ENCODE measurements at places on chromosomes 5 and 9.

DNA sequence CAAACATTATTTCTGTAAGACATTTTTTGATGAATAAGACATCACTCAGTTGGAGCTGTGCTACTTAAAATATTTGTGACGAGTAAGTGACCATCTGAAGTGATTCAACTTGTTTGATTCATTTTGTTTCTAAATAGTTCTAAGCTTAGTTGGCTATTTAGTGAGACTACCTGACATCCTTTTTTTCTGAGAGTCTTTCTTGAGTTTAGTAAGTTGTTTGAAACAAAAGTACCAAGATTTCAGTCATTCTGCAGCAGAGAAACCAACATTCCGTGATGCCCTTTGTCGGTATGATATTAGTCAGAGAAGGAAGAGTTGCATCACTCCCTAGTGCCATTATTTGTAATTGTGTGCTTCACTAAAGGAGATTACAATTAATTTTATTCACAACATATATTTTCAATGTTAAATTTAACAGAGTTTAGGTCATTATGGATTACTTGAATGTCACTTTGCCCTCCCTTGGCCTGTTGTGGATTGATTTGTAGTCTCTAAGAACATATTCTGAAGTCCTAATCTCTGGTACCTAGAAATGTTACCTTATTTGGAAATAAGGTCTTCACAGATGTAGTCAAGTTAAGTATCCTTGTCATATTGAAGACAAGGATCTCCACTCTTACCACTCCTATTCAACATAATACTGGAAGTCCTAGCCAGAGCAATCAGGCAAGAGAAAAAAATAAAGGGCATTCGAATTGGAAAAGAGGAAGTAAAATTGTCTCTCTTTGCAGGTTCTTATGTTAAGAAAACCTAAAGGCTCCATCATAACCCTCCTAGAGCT, 212.2 kb downstream of the PCSK1 start:
- peak; percentile 76 for DNase-seq

GRCh38 chr5:77449277-77449676, 42.8 kb downstream of the WDR41 start:
- no peak for DNase-seq

DNA sequence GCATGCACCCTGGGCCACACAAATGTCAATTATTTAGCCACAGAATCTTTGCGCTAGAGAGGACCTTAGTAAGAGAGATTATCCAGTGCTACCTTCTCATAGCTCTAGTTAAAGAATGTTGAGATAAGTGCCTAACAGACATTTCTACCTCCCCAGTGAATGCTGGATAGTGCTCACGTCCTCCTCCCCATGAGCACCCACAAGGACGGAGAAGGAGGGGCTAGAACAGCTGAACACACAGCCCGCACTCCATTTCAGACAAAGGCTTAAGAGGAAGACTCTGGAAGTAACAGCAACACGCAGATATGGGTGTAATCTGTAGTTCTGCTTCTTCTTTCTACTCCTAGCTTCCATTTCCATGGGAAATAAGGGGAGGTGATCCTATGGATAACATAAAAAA, 120.5 kb downstream of the FEM1C start:
- no peak for DNase-seq

GRCh38 chr9:81596679-81597418, 92.5 kb downstream of the TLE1 start:
- DNase-seq = peak; percentile 38

DNA sequence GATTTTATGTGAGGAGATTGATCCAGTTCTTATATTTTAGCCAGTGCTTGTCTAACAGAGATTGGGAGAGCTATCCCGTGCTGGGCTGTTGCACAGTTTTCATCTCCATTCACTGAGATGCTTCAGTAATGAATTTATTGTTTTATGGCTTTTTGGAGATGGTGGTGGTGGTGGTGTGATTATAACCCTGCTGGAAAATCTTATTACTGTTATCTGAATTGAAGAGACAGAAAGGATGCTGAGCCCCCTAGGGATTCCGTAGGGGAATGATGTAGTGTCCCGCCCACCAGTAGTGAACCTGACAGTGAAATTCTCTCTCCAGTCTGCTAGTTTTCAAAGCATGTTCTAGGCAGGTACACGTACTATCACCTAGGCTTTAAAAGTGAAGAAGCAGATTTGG, 1.9 kb downstream of the RAI14 start:
- DNase-seq = peak; percentile 47

- DNase-seq = peak; percentile 57
Measured at GRCh38 chr5:55440188-55440646, 94.5 kb downstream of the PLPP1 start.

GRCh38 chr5:66628561-66628960, 32.4 kb downstream of the MAST4 start:
- no peak for DNase-seq

DNA sequence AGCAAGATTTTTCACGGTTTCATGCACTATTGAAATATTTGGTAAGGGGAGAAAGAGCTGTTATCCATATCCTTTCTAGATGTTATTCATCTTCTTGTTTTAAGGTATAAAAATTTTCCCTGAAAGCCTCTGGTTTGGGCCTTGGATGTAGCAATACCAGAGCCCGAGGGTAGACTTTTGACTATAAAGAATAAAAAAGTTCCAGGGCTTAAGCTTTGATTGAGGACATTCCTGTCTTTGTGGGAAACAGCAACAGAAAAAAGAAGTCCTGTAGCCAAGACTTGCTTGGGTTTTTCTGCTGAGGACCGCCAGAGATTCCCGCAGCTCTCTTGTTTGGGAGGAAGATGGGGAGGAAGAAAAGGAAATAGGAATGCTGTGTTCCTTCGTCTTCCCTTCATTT, 440.0 kb upstream of the WWC1 start:
- DNase-seq = peak; percentile 29

GRCh38 chr9:36323926-36324325, 65.7 kb upstream of the GNE start:
- no peak for DNase-seq

DNA sequence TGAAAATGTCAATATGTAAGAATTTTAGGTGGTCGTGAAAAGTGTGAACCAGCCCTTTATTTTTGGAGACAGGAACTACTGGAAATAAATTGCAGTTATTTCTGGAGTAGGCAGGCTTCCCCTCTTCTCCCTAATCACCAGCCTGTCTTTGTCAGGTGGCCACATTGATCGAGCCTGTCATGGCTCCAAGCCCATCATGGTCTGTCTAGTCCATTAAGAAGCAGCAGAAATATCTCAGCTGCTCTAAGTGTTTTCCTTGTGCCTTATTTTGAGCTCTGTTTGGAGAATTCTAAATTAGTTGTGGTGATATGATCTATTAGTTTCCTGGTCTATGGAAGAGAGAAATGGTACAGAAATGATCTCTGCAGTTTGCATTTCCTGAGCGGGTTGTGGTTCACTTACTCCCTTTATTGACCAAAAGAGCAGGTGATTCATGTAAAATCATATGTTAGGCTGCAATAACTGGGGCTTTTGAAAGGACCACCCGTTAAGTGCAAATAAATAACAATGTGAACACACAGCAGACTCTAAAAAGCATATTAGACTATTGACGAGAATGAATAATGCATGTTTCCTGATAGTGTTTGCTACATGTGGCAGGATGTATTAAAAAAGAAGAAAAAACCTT, 42.3 kb downstream of the BASP1 start:
- no peak for DNase-seq

DNA sequence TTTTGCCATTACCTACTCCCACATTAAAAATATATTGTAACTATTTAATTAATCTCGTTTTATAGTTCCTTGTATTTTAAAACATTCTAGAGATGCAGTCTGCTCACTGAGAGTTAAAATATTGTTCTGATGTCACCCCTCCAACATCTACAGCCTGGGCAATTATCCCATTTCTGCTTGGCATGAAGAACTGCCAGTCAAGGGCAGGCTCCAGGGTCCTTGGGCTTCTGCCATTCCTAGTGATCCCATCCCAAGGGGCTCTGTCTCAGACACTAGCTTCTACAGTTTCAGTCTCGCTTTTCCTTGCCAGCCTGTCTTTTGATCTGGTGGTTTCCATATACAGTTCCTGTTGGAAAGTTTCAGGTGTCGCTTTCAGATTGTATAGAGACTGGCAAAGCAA, 287.2 kb downstream of the TMEM232 start:
- DNase-seq = no peak

- peak; percentile 53 for DNase-seq
Measured at GRCh38 chr9:69471433-69471832, 146.4 kb downstream of the ENTREP1 start.

GRCh38 chr5:120199559-120199958, 264.5 kb upstream of the PRR16 start:
- DNase-seq = no peak

Measured in fibroblast of pulmonary artery (primary cell).